ENCODE measurements at places on chromosomes 1 and 21.

DNA sequence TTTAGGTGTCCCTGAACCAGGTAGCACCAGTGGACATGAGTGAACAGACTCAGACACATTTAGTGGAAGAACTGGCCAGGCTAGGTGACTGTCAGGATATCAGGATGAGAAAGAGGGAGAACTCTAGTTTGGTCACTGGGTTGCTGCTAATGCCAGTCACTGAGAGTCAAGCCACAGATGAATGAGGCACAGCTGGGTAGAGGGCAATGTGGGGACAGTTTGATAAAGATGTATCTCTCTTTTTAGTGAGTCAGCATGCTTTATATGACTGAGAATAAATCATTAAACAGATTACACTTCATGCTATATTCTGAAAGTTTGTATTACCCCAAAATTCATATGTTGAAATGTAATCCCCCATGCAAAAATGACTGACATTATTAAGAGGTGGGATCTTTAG, 87.1 kb downstream of the SELENOF start:
- DNase-seq: no peak

GRCh38 chr1:6597777-6598131, 4.9 kb downstream of the KLHL21 start:
- no peak for DNase-seq

DNA sequence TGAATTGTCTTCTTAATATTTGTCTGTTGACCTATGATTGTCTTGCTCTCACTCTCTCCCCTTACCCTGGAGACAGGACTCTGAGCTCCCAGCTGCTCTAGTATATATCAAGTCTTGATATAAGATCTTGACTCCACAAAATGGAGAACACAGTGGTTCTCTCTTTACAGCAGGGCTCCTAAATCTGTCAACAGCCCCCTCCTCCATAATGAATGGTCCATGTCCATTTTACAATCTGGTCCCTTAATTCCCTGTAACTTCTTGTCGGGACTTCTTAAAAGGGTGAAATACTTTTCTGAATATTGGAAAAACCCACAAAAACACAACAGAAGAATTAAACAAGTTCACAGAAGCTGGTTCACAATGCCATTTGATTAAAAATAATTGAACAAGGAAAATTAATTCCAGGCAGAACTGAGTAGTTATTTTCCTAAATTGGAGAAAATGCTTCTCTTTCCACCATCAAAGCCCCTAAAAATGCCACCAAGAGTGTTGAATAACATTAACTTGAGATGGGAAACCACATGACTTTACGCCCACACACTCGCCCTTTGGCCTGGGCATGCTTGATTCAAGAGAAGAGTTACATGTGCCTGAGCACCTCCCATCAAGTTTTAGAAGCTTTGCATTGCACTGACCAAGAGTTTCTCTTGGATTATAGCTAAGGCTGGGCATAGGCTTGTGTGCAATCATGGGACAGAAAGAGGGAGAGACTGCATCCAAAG, 109.8 kb downstream of the TOMM20 start:
- DNase-seq: no peak

- peak; percentile 74 for DNase-seq
Observed at GRCh38 chr21:42330380-42331371, 15.5 kb upstream of the TFF3 start.

DNA sequence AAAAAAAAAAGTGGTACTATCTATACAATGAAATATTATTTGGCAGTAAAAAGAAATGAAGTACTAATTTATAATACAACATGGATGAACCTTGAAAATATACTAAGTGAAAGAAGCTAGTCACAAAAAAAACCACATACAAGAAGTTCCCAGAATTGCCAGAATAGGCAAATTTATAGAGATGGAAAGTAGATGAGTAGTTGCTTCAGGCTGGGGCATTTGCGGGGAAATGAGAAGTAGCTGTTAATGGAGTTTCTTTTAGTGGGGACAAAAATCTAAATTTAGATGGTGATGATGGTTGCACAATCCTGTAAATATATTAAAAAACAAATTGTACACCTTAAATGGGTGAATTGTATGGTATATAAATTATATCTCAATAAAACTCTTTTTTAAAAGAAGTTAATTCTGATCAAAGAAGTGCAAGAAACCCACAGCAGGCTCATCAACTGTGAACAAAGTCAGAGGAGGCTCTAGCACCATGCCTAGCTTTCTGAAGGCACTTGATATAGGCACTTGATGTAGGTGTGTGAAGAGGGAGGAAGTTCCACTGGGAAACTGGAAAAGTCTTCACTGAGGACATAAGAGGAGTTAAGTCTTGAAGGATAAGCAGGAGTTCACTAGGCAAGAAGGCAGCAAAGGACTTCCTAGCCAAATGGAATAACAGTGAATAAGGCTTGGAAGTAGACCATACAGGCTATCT, 52.5 kb downstream of the DMAP1 start:
- DNase-seq: no peak

- DNase-seq: peak; percentile 47
Observed at GRCh38 chr1:233613252-233614172, at the start of gene KCNK1. Gene KCNK1, plus strand, starts transcription at chr1:233614106. Its CDS starts 66 bp downstream, at chr1:233614172.

GRCh38 chr1:224851848-224852261, 77.6 kb upstream of the DNAH14 start:
- DNase-seq: no peak

DNA sequence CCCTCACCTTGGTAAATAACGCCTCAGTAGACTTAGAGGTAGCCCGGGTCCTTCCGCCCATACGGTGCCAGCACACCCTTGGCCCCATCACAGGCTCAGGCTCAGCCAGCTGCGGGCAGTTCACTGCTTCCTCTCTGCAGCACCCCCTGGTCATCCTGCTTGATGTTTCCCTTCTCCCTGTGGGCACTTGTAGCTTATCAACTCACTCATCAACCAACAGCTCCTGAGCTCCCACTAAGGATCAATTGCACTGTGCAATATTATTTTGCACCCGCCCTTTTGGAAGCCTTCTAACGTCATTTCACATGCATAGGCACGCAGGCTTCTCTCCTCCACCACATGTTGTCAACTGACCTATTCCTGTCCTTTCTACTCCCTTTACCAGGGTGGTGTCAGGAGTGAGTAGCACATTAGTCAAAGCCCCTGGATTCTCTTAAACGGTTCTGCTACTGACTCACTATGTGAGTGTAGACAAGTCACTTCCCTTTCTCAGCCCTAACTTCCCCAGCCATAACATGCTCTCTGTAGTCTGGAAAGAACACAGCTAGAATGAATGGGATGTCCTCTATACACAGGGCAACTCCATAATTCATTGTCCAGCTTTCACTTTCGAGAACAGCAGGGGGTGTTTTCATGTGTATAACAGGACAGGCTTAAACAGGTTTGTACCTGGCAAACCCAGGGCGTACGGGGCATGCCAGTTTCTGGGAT, 47.1 kb upstream of the IRF2BP2 start:
- no peak for DNase-seq

DNA sequence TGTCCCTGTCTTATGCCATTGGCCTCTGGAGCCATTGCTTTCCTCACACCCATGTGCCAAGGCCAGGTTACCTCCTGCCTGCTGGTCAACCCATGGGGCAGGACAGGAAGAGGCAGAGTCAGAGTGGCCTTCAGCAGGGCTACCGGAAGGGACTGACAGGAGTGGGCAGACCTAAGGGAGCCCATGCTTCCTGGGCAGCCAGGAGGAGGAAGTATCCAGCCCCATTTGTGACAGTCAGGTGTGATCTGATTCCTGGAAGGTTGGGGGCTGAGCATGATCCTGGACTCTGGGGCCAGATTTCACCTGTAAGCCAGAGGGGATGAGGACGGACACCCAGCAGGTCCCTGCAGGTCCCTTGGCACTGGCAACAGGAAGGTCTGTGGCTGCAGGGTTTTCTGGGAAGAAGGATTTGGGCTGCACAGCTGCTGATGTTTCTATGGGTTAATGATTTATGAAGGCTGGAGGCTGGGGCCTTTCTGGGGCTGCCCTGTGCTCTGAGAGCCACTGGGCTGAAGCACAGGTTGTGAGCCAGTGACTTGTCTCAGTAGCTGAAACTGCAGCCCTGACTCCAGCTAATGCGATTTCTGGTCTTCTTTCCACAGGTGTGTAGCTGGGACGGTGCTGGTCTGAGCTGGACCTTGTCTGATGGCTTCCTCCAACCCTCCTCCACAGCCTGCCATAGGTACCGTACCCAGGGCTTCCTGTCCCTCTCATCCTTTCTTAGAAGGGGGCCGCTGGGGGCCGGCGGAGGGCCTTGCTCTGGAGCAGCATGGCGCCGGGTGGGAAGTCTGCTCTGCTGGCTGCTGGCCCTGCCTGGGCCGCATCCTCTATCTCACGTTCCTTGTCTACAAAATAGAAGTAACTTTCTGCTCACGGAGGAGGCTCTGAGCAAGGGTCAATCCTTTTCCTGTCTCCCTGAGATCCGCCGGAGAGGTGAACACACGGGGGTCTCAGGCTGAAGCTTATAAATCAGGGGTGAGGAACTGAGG, 40.7 kb downstream of the ARHGEF10L start:
- DNase-seq: peak; percentile 63

GRCh38 chr21:43373362-43374227, 53.3 kb downstream of the SIK1 start:
- no peak for DNase-seq

- DNase-seq: no peak
Observed at GRCh38 chr1:8431784-8432183, 113.9 kb downstream of the SLC45A1 start.

DNA sequence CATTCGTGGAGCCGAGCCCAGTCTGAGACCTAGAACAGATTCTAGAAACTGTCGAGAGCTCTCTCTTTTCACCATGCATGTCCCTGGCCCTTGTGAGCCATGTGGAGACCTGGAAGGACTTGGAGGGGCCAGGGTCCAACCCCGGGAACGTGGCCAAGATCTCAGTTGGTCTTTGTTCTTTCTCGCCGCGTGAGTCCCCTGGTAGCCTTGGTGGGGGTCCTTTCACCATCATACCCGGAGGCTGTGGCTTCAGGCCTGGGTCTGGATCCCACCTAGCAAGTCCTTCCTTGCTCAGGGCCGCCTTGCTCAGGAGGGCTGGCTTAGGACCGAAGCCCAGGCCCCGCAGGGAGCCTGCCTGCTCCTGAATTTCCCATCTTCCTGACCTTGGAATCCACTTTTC, 168.0 kb downstream of the CAMTA1 start:
- no peak for DNase-seq

All from large intestine (tissue), 12 donors.